ENCODE measurements at places on chromosomes 7 and 10. TPM values are rescaled to one million over a fixed set of nuclear protein-coding genes. Genes with fewer than 3 reads are reported as not detected.

GRCh38 chr7:14787551-14787950 is 115.0 kb downstream of the DGKB start:
- DNase-seq = no peak

GRCh38 chr10:18246967-18247366 is 106.7 kb downstream of the CACNB2 start:
- no peak for DNase-seq

- DNase-seq = no peak
Measured at GRCh38 chr10:132162021-132162531, 24.7 kb upstream of the DPYSL4 start.

DNA sequence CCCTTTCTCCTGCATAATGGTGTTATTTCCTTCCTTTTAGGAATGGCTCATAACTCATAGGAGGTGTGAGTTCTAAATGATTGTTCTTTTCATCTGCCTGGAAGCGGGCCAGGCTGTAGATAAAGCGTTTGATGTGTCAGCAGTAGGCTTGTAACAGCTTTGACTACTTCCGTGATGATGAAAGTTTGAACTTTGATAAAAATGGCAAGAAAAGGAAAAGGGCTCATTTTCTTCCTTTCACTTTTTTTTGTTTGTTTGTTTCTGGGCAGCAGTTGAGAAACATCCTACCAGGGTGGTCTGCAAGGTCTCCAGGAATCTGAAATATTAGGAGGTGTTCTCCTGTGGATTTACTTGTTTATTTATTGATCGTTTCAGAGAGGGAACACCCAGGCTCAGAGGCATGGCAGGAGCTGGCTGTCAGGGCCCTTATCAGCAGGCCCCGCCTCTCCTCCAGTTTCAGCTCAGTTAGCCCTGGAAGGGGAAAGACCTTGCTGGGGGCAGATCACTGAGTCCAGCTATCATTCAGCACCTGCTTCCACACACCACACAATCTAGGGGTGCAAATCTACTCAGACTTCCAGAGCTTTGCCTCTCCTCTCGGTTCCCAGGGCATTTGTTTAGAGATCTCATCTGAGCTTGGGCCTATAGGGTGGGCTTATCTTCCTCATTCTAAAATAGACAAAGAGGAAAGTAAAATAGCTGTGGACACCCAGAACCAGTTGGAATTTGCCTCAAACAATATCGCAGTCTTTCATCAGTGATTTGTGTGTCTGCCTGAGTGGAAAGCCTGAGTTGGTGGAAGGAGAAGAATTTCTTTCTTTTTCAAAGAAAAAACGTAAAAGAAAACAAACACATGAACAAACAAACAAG is 130.9 kb downstream of the BMPER start:
- DNase-seq = no peak

- DNase-seq = no peak
Measured at GRCh38 chr10:22816298-22816653, 101.9 kb upstream of the PIP4K2A start.

DNA sequence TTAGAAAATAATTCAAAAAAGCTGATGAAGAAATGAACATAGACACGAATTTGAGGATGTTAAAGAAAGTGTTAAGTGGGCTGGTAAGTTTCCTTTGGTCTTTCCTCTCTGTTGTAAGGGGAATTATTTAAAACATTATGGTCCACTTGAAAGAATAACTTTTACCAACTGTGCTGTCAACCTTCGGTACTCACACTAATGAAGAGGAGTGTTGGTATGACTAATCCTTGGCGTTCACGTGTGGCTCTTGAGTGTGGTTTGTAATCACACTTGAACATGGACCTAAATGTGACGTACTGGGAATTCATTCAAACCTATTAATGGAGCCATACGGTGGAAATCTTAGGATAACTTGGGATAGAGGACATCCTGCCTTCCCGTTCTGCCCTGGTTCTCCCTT is 41.3 kb downstream of the TBXAS1 start:
- DNase-seq = no peak

- no peak for DNase-seq
Measured at GRCh38 chr10:12490963-12491362, 141.6 kb downstream of the CAMK1D start.

DNA sequence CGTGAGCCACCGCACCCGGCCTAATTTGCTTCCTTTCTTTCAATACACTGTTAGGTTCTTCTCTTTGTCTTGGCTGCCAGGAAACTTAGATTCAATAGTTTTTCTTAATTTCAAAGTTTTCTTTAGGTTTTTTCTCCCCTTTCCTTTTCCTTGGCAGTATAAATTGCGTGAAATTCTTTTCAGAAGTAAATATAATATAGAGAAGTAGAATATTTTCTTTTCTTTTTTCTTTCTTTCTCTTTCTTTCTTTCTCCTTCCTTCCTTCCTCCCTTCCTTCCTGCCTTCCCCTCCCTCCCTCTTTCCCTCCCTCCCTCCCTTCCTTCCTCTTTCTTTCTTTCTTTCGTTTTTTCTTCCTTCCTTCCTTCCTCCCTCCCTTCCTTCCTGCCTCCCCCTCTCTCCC is 1.7 kb downstream of the LRGUK start:
- no peak for DNase-seq

DNA sequence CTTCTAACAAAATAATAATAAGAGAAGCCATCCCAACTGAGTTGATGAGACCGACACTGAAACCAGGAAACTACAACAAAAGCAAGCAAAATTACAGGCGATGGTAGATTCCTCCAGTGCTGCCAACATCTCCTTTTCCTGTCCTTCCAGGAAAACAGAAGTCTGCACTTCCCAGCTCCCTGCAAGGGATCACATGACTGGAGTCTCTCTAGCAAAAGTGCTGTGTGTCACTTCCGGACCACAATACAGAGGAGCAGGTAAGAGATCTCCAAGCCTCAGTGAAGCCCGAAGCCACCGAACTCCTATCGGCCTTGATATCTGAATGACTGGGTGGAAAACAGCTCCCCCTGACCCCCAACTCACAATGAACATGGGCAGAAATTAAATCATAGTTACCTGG is 63.2 kb downstream of the SMURF1 start:
- no peak for DNase-seq

DNA sequence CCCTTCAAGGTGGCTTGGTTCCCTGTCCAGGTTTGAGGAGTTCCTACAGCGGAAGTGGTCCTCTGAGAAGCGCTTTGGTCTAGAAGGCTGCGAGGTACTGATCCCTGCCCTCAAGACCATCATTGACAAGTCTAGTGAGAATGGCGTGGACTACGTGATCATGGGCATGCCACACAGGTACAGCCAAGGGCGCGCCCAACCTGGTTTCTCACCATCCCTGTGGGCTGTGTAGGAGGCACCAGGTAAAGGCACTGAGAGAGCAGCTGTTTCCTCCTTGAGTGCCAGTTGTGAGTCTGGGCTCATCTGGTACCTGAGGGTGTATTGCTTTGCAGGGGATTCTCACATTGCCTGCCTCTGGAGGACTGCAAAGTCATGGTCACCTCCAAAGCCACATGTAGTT is 68.0 kb downstream of the OGDH start:
- no peak for DNase-seq

GRCh38 chr7:128928882-128929788 is 8.6 kb upstream of the IRF5 start:
- DNase-seq = no peak

DNA sequence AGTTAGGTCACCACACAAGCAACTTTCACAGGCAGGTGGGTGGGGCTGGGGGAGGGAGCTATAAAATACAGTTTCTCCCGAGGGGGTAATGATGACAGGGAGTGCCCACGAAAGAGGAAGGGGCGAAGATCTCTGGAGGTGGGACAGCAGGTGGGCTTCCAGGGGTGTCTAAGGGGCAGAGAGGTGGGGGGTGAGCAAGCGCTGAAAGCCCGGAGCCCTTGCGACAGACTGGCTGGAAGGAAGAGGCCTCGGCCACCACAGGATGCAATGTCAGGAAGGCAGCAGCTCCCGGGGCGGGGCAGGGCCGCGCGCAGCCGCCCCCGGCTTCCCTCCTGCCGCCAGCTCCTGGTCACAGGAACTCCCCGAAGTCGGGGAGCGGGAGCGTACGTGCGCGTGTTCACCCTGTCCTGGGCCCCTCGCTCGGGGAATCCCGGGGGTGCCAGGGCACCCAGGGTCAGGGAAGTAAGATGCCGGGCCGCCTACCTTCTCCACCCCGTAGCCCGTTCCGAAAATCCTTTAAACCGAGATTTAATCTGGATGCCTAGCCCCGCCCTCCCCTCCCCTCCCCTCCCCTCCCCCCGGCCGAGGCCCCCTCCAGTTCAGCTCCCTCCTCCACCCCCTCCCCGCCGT is 105.2 kb upstream of the PPIF start:
- DNase-seq = no peak

- DNase-seq = no peak
Measured at GRCh38 chr10:86798025-86798424, 41.6 kb downstream of the BMPR1A start.

GRCh38 chr7:86965727-86966120 is 93.7 kb downstream of the ELAPOR2 start:
- no peak for DNase-seq

GRCh38 chr7:91837397-91838070 is 43.0 kb downstream of the MTERF1 start:
- no peak for DNase-seq

GRCh38 chr7:6658618-6659345 is 21.7 kb downstream of the ZNF316 start:
- DNase-seq = no peak

GRCh38 chr7:41170466-41170865 is 532.4 kb downstream of the INHBA start:
- DNase-seq = no peak

DNA sequence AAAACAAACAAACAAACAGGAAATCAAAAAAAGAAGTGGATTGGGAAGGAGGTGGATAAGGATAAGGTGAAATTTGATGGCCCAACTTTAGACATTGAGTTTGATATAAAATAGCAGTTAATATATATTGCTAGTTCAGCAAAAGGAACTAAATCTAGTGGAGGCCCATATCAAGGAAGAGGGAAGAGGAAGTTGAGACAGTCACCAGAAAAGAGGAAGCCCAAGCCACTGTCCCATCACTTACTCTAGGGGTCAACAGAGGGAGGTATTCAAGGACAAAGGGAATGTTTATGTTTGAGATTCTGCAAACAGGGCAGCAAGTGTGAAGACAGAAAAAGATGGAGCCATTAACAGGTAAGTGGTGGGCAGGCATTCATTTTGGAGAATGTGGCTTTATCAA is 3.7 kb downstream of the LAMTOR4 start:
- DNase-seq = no peak

GRCh38 chr10:26987851-26988250 is 112.4 kb downstream of the ANKRD26 start:
- DNase-seq = no peak

GRCh38 chr7:53214463-53214862 is 179.0 kb downstream of the POM121L12 start:
- DNase-seq = no peak

DNA sequence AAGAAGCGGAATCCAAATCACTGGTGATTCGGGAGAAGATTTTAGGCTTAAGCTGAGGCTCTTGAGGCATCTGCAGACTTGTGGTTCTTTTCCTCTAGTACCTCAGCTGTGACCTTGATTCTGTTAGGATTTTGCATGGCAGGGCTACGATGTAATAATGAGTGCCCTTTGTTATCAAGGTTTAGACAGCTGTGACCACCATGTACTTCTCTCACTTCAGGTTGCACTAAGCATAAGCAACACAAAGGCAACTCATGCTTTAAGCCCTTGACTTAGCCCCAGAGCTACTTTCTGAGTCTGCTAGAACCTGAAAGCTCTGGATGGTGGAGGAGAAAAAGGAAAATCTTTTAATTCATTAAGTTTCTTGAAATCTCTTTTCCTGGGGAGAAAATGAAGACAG is 1052.3 kb upstream of the PHF14 start:
- DNase-seq = no peak

GRCh38 chr10:79333513-79333912 is 13.8 kb upstream of the PPIF start:
- DNase-seq = no peak

DNA sequence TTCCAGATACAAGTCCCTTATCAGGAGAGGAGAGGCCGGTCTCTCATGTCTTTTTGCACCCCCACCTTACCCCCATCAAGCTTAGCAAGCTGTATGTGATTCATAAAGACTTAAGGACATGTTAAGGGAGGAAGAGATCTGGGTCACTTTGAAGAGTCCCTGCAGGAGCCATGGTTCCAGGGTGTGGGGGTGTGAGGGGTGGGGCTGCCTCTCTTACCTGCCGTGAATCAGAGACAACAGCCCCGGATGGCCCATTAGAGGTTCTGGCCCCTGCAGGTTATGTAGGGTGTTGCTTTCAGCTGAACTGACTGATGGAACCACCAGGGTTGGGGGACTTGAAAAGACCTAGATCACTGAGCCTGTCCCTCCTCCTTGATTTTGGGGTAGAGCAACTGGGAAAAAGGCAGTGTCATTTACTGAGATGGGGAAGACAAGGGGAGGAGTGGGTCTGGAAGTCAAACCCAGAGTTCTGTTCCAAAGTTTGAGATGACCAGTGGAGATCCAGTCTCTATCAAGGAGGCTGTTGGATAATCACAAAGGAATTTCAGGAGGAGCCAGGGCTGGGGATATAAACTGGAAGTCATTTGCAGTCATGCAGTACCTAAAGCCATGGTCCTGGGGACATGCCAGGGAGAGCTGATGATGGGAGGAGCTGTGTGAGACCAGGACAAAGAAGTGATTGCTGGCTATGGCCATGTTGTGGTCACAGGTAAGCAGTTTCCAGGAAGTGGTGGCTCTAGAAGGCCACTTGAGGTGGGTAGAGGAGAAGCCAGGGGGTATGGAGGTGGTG is 23.1 kb downstream of the ADAMTS14 start:
- no peak for DNase-seq

DNA sequence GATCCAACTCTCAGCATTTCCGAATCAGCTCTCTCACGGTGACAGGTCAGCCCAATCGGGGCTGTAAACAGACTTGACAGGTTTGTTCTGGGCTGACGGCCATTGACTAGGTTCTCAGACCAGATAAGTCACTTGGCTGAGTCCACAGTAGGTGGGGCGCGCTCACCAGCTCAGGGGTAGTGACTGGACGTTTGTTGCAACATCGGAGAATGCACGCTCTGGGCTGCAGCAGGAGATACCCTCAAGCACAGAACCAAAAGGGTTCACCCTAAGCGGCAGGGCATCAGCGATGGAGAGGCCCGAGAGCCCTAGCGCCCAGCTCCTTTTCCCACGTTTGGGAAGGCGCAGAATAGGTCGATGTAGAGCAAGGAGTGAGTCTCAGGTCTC is 1.8 kb downstream of the KLLN start:
- DNase-seq = peak; percentile 50

- no peak for DNase-seq
Measured at GRCh38 chr10:119680650-119681081, 29.5 kb downstream of the BAG3 start.

GRCh38 chr10:54650547-54650946 is 150.5 kb downstream of the PCDH15 start:
- no peak for DNase-seq

Gene HMX2
- polyA plus RNA-seq = 0.75 TPM

Gene SPDYE6
- 6.3 TPM for polyA plus RNA-seq

Gene LFNG
- polyA plus RNA-seq = 25.7 TPM

Gene HYAL4
- polyA plus RNA-seq = 0.86 TPM

Gene HIBADH
- 90.5 TPM for polyA plus RNA-seq

Gene SPDYE9
- polyA plus RNA-seq = 1.5 TPM

Gene PNLIPRP1
- 0.13 TPM for polyA plus RNA-seq

Gene C10orf120
- polyA plus RNA-seq = not detected

Gene EVX1
- 0.07 TPM for polyA plus RNA-seq

Gene UBTD1
- polyA plus RNA-seq = 6.5 TPM

Gene PGAM2
- 1.1 TPM for polyA plus RNA-seq

Gene VAX1
- polyA plus RNA-seq = not detected

Gene ASAH2
- 6.8 TPM for polyA plus RNA-seq

Gene ZNF92
- polyA plus RNA-seq = 26.5 TPM

Gene SP8
- not detected for polyA plus RNA-seq

Gene HOXA9
- polyA plus RNA-seq = 124 TPM

Gene FRMPD2
- 0.63 TPM for polyA plus RNA-seq

Gene CACNA2D1
- polyA plus RNA-seq = 33.9 TPM
